ENCODE measurements at places on chromosomes 7 and 10.

DNA sequence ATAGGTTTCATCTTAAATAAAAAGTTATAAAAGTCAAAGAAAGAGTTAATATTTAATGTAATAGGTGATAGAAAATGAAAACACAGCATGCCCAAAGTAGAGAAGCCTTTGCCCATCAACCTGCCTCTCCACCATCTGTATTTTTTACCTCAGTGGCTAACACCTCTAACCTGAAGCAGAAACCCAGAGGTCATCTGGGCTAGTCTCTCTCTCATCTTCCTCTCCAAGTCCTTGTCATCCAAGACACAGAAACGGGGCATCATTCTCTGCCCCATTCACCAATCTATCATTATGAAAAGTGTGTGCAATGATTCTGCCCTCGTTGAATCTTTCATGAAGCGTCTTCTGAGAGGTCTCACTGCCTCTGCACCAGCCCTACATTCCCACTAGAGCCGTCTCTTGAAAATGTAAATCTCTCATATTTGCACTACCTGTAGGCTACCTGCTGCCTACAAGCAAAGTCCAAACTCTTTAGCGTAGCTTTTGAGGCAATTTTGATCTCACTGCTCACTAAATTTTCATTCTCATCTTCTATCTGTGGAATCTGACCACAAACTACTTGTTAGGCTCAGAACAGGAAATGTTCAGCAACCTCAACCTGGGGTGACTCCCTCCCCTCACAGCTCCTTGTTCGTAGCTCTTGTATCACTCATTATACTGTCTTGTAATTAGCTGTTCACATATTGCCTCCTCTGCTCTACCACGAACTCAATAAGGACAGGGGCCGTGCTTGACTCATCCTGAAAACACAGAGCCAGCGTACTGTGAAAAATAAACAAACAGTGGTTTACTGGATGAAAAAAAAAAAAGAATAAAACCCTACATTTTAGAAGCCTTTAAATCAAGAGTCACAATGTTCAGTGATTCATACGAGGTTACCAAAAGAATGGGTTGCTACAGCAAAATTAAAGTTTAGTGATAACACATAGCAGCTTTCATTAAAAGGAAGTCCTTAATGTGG is 83.1 kb downstream of the CTNNA3 start:
- no peak for DNase-seq

GRCh38 chr7:132125096-132125495 is 451.2 kb downstream of the PLXNA4 start:
- no peak for DNase-seq

GRCh38 chr10:125482108-125482507 is 200.9 kb downstream of the TEX36 start:
- DNase-seq = no peak

GRCh38 chr10:112519133-112519761 is 72.2 kb downstream of the VTI1A start:
- no peak for DNase-seq

DNA sequence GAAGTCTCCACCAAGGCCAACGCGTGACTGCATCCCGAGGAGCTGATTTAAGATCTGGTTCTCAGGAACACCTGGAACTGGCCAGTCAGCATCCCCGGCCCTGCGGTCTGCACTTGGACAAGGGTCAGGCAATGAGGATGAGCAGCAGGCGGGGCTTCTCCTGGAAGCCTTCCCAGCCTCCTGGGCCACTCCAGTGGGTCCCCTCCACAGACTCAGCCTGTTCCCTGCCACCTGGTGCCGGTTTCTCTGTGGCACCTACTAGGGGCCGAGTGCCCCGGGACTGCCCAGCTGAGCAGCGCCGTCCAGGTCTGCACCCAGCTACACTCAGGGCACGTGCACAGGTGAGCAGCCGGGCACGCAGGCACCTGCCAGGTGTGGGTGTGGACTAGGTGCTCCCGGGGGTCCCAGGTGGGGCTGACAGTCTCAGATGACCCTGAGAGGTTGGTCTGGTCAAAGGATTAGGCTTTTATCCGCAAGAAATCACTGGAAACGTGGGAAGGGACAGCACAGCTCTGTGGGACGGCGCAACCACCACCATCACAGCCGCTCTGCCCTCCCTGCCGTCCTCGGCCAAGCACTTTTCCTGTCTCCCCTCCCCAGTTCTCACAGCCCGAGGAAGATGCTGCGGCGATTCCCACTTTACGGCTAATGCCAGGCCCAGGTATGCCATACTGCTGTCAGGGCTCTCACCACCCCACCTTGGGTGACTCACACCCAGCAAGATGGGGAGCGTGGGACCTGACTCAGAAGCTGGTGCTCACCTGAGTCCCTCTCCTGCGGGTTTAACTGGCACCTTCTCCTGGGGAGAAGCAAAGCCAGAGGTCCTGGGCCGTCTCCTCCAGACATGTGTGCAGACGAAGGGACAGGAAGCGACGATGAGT is 166.0 kb downstream of the RNF216 start:
- no peak for DNase-seq

GRCh38 chr10:50851884-50852671 is 33.3 kb downstream of the A1CF start:
- DNase-seq = no peak

GRCh38 chr7:15688279-15688626 is 1.8 kb upstream of the MEOX2 start:
- no peak for DNase-seq

- no peak for DNase-seq
Measured at GRCh38 chr10:5070648-5071410, 23.4 kb upstream of the AKR1C3 start.

DNA sequence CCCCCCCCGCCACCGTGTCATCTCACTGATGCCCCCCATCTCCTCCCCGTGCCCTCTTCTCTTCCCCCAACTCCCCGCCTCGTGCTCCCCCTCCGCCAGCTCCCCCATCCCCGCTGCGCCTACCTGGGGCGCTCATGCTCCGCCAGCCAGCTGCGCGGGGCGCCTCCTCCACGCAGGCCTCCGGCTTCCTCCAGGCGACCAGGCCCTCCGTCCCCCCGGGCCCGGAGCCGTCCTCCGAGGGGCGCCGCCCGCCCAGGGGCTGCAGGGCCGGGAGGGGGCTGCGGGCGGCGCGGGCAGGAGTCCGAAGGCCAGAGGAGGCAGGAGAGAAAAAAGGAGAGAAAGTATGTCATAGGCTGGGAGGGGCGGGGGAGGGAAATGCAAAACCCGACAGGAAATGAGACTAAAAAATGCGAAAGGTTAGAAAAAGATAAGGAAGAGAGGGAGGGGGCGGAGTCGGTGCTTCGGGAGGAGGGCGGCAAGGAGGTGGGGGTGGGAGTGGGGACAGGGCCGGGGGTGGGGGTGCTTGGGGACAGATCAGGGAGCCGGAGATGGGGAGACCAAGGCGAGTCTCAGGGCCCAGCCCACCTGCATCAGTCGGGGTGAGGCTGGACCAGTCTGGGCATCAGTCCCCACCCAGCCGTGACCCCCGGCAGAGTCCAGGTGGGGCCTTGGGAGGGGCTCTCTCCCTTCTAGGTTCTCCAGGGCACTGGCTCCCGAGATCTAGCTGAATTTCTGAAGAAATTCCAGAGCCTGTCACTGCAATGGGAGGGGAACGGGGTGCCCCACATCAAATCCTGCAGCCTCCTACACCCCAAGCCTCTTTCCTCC is at the start of gene CARD11:
TSS of gene CARD11 (minus strand) at position 324 of the 828 bp plus-strand sequence. CDS start 85,361 bp downstream, outside the sequence.
- DNase-seq = no peak

- no peak for DNase-seq
Measured at GRCh38 chr10:25815999-25816768, 117.8 kb upstream of the MYO3A start.

- DNase-seq = no peak
Measured at GRCh38 chr7:17057143-17057509, 175.3 kb upstream of the AGR3 start.

- no peak for DNase-seq
Measured at GRCh38 chr10:126171555-126171954, 216.7 kb downstream of the ADAM12 start.

GRCh38 chr10:132893090-132893489 is 49.3 kb downstream of the CFAP46 start:
- no peak for DNase-seq

- DNase-seq = peak; percentile 14
Measured at GRCh38 chr7:157737151-157738065, 400.6 kb downstream of the DNAJB6 start.

DNA sequence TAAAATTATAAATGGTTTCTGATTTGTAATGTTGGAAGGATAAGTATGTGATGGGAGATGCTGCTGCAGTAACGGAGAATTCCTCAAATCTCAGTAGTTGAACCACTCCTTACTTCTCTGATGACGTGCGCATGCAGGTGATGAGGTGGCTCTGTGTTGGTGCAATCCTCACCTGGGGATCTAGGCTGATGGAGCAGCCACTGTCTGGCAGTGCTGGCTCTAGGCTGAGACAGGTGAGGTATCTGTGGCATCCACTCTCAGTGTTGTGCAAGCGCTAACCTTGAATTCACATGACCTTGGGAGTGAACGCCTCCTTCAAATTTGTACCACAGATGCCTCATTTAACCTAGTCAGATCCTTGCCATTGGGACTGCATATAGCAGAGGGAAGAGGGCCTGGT is 35.0 kb downstream of the LHFPL3 start:
- no peak for DNase-seq

DNA sequence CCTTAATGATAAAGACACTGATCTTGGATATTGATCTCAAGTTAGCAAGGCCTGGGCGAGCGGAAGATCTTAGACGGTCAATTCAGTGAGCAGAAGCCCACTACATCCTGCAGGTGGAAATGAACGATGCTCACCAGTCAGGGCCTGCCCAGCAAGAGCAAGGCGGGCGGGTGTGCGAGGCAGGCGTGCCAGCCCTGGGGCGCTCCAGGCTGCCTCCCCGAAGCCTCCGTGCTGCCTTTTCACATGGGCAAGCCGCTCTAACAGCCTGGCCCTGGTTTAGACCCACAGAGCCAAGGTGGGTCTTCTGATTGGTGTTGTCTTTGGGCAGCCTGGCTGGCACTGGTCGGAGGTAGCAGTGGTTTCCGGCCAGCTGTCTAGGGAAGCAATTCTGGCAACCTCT is 475.1 kb upstream of the FOXK1 start:
- DNase-seq = no peak

- DNase-seq = no peak
Measured at GRCh38 chr7:12757443-12757842, 70.0 kb downstream of the ARL4A start.

DNA sequence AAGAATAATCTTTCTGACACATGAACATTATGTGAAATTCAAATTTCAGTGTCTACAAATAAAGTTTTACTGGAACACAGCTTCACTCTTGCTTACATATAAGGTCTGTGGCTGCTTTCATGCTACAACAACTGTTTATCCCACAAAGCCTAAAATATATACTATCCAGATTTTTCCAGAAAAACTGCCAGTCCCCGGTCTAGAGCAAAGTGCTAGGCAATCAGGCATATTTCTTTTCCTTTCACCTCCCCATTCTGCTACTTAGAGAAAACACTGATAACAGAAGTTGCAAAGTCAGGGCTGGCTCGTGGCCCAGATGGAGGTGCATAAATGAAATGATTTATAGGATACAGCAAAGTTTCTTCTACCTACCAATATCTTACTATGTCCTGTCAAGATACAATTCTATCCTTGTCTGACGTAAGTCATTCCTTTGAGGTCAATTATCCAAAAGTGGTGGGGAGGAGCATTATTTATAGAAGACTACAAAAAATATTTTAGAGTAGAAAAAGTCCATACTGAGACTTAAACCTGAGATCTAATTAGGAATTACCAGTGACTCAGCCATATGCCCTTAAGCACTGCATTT is 384.1 kb downstream of the NXPH1 start:
- DNase-seq = no peak

DNA sequence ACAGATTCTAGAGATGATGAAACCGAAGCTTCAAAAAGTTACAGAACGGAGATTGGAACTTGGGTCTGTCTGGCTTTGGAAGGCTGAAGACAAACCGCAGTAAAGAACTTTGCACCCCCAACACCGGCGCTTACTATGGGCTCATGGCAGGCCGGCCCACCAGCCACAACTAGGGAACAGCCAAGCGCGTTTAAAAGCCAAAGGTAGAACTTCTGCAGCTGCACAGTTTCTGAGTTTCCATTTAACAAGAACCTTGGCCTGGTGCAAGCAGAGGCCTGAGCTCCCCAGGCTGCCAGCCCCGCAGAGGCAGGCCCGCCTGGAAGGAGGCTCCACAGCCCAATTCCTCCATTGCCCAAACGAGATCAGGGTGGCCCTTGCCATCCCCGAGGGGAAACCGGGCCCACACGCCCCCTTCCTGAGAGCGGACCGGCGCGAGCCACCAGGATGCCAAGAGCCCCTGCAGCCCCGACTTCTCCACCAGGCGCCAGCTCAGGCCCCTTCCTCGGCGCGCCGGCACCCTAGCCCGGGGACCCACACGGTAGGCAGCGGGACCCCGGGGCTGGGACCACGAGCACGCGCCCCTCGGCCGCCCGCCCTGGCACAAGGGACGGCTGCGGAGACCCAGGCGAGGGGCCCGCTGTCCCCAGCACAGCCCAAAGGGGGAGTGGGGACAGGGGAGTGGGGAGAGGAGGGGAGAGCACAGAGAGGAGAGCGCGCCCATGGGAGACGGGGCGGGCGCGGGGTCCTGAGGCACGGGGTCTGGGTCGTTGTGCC is 566 bp downstream of the MAD1L1 start:
- no peak for DNase-seq

DNA sequence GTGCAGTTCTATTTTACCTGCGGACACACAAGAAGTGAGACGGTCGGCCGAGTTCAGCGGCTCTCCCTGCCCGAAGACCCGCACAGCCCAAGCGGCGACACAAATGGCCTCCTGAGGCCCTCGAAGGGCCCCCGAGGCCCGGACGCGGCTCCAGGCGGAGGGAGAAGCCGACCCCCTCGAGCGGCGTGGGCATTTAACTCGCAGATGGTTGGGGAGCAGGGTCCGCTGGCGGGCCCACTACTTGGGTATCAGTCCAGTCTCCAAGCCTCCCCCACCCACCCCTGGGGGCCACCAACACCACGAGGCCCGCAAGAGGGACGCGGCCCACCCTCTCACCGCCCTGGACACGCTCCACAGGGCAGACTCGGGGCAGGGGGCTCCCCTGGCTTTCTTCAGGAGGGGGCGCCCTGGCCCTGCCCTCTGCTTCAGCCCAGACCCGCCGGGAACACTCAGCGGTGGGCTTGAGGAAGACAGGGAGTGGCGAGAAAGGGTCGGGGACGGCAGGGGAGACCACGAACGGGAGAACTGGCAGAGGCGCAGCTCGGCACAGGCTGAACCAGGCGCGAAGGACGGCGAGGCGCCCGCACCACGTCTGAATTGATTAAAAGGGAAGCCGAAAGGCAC is 1.7 kb downstream of the IGF2BP3 start:
- no peak for DNase-seq

DNA sequence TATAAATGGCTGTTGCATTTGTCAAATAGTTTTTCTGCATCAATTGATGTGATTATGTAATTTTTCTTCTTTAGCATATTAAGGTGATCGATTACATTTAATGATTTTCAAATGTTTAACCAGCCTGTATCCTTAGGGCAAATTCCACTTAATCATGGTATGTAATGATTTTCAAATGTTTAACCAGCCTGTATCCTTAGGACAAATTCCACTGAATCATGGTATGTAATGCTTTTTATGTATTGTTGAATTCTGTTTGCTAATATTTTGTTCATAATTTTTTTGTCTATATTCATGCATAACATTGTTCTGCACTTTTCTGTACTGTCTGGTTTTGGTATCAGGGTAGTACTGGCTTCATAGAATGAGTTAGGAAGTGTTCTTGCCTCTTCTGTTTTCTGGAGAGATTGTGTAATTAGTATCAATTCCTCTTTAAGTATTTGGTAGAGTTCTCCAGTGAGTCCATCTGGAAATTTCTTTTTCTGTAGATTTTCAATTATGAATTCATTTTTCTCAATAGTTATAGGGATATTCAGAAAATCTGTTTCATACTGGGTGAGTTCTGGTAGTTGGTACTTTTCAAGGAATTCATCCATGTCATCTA is 393.2 kb upstream of the FOXK1 start:
- DNase-seq = no peak

- no peak for DNase-seq
Measured at GRCh38 chr10:51640120-51640819, 59.1 kb downstream of the CSTF2T start.
